ENCODE measurements at places on chromosomes 4 and X. TPM values are rescaled to one million over a fixed set of nuclear protein-coding genes. Genes with fewer than 3 reads are reported as not detected.
A peak's percentile ranks its signal among the peaks of the same experiment; 100 is the strongest.

- DNase-seq, result no peak
Observed at GRCh38 chr4:175424111-175424510, 388.0 kb downstream of the GPM6A start.

DNA sequence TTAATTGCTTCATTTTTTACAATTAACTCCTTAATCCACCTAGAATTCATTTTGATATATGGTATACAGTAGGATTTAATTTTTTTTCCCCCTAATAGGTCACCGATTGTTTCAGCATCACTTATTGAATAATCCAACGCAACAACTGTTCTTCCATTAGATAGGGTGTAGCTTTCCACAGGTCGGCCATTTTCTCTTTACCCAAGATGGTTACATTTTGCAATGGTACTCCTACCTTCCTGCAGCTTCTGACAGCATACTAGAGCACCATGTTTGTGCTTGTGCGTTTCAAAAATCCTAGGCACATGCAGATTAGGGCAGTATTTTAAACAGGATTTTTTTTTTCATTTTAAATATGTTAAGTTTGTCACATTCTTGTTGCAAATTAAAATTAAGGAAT lies 2.3 kb downstream of the LINC00632 start:
- no peak for DNase-seq

- no peak for DNase-seq
Observed at GRCh38 chr4:184451726-184452125, 22.6 kb downstream of the IRF2 start.

GRCh38 chrX:153321381-153322124 lies at the start of gene PNMA6F:
Gene PNMA6F, minus strand, starts transcription at chrX:153321767. Its CDS starts 1,093 bp downstream, at chrX:153320674.
- DNase-seq, result no peak

- DNase-seq, result peak; percentile 52
Observed at GRCh38 chr4:77959566-77960338, 97.1 kb downstream of the MRPL1 start.

GRCh38 chrX:74389016-74389722 lies 32.1 kb upstream of the SLC16A2 start:
- DNase-seq, result no peak

DNA sequence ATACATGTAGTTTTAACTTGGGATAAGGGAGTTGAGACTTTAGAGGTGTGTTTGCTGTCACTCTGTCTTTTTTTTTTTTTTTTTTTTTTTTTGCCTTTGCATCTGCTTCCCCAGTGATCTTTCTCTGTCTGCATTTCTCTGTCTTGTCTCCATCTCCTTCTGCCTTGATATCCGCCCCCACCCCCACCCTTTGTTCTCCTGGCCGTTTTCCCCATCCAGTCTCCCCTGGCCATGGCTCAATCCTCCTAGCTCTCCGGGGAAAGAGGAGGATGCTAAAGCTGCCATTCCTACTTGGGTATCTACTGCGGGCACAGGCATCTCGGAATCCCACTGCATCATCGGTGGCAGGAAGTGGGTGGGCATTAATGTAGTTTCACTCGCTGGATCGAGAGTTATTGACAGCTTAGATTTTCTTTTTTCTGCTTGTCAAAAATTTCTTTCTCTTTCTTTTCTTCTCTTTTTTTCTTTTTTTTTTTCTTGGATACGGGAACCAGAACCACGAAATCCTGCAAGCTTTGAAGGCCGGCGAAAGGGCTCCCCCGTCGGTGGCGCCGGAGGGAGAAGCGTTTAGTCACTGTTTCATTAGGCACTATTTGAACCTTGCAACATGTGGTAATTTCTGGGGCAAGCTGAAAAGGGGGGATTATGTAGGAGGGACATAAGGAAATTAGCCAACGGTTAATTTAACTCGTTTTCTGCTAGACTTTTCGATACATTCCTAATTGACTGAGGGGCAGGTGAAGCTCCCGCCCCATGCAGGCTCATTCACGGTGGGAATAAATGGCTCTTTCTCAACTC lies 8.2 kb downstream of the GSX2 start:
- DNase-seq, result no peak

DNA sequence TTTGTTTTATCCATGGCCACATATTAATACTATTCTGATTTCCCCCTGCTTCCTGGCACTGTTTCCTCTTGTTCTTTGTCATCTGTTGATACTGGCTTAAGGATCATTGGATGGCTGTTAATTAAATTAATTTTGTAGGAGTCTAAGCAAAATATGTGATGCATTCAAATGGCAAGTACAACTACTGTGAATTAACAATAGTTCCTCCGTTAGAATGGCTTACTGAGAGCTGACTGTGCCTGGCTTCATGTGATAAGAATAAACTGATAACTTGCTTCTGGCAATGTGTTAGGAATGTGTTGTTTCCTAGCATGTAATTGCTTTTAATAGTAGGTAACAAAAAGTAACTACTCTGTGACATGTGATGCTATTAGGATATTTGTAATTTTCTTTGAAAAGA lies 98.5 kb downstream of the RPA4 start:
- DNase-seq, result no peak

- no peak for DNase-seq
Observed at GRCh38 chrX:41889317-41890025, 33.9 kb downstream of the CASK start.

DNA sequence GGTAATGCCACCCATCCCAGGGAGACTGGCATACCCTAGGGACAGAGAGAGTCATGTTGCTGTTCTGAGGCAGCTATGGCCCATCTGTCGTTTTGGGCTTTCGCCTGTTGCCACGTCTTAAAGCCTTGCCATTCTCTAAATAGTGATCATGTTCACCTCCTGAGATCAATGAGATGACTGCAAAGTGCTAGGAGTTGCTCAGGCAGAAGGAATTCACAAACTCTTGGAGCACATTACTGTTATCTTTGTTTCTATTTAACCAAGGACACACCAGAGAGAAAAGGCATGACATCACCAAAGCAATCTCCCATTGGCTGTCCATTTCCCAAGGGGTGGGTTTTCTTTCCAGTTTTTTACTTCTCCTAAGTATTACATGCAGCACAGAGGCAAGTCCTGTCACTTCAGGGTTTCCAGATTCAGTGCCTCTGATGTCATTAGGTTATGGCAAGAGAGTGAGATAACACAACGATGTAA lies 37.1 kb upstream of the SETD7 start:
- no peak for DNase-seq

NDST3 gene
- total RNA-seq, result 0.05 TPM

IQCM gene
- total RNA-seq, result not detected

AFP gene
- not detected for total RNA-seq

KLHL4 gene
- total RNA-seq, result 0.19 TPM

MAGEA9B gene
- total RNA-seq, result not detected

DCAF12L2 gene
- 0.13 TPM for total RNA-seq

Measured in SK-MEL-5 (cell line).